Vagina (tissue), 2 donors: ENCODE measurements at places on chromosomes 2 and 18. TPM values are rescaled to one million over a fixed set of nuclear protein-coding genes. Genes with fewer than 3 reads are reported as not detected.

TRIP12 gene
- total RNA-seq: 162 TPM

KCNG2 gene
- not detected for total RNA-seq

DNA sequence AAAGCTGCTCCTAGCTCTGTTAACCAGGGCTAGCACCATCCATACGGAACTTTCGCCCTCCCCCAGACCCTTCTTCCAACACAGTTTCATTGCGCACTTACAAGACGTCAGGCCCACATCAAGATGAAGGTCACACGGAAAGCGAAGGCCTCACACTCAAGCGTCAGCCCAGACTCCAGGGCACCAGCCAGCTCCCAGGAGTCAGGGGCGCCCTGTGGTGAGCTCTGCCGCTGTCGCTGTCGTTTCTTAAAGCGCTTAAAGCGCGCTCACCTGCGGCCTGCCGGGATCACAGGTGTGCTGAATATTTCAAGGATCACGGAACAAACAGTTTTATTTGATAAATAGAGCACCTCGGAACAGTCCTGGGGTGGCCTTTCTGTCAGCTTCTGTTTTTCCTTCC, 163.1 kb downstream of the CDH20 start:
- no peak overlapping the region for H3K4me3 ChIP-seq
- H3K27me3 ChIP-seq: no peaks in the 10 kb centered on the region
- no peak for DNase-seq
- no peaks in the 10 kb centered on the region for H3K36me3 ChIP-seq
- H3K27ac ChIP-seq: no peak overlapping the region

DNA sequence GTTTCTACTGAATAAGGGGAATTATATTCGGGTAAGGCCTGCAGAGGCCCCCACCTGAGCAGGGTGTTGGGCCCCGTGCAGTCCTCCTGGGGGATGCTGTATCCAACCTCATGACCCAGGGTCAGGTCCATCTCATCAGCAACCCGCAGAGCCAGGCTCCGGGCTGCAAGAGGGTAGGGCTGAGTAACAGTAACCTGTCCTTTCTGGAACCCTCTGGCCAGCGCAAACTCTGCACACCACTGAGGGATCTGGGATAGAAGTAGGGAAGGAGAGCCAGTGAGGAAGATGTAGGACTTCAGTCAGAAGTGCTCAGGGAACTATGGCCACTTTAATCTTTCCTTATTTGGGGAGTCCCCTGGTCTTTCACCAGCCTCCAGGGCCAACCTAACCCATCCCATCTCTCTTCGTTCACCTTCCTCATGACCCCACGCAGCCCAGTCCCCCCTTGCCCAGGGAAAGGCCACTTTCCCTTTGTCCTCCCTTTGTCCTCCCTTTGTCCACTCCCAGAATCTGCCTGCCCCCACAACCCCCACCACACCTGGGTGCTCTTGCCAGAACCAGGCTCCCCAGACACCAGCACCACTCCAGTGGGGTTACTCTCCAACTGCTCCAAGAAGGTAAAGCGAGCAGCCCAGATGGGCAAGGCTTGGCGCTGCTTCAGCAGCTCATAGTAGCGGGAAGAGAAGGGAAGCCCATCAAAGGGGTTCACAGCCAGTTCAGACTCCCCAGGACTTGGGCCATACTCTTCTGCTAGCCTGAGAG, 895 bp downstream of the DQX1 start:
- H3K4me1 ChIP-seq: peaks cover 16% of the 10 kb centered on the region
- no peak overlapping the region for H3K4me3 ChIP-seq
- no peaks in the 10 kb centered on the region for H3K27me3 ChIP-seq
- H3K36me3 ChIP-seq: no peaks in the 10 kb centered on the region

DNA sequence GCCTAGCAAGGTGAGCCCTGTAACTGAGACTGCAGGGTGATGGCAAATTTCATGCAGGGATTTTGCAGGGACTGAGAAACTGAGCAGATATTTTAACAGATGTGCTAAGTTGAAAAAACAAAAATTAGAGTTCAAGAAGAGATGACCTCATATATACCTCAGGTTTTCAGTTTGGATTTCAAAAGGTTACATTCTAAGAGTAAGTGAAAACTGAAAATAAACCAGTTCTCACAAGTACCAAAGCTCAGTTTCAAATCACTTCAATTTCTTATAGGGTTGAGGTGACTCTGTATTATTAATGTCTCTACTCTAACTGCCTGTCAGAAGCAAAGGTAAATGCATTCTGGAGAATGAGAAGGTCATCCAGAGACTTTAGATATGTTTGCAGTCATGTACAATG, 237.4 kb upstream of the VRK2 start:
- H3K27ac ChIP-seq: no peak overlapping the region
- no peak for DNase-seq
- no peaks in the 10 kb centered on the region for H3K4me1 ChIP-seq
- H3K27me3 ChIP-seq: no peaks in the 10 kb centered on the region
- no peak overlapping the region for H3K4me3 ChIP-seq
- no peaks in the 10 kb centered on the region for H3K36me3 ChIP-seq

CYP26B1 gene
- total RNA-seq: 6.9 TPM

- no peak for DNase-seq
- no peaks in the 10 kb centered on the region for H3K36me3 ChIP-seq
- H3K4me1 ChIP-seq: no peaks in the 10 kb centered on the region
- no peak overlapping the region for H3K27ac ChIP-seq
- no peak overlapping the region for H3K4me3 ChIP-seq
Measured at GRCh38 chr18:29309366-29309765, 1132.4 kb upstream of the CDH2 start.

- no peaks in the 10 kb centered on the region for H3K36me3 ChIP-seq
- H3K27me3 ChIP-seq: no peaks in the 10 kb centered on the region
- no peak overlapping the region for H3K4me3 ChIP-seq
- peak overlapping the region; percentile 76 for H3K27ac ChIP-seq
- peaks cover 20% of the 10 kb centered on the region for H3K4me1 ChIP-seq
Measured at GRCh38 chr2:20501974-20502373, 55.1 kb downstream of the RHOB start.

LANCL1 gene
- total RNA-seq: 29.2 TPM
